ENCODE measurements at places on chromosomes 4 and X. TPM values are rescaled to one million over a fixed set of nuclear protein-coding genes. Genes with fewer than 3 reads are reported as not detected.

- DNase-seq: no peak
Observed at GRCh38 chr4:182432819-182433218, 189.6 kb downstream of the TENM3 start.

- no peak for DNase-seq
Observed at GRCh38 chr4:41122309-41122708, 92.0 kb downstream of the APBB2 start.

GRCh38 chr4:77127837-77128621, 29.0 kb upstream of the CCNG2 start:
- DNase-seq: no peak

GRCh38 chr4:64814616-64815015, 405.4 kb upstream of the TECRL start:
- no peak for DNase-seq

DNA sequence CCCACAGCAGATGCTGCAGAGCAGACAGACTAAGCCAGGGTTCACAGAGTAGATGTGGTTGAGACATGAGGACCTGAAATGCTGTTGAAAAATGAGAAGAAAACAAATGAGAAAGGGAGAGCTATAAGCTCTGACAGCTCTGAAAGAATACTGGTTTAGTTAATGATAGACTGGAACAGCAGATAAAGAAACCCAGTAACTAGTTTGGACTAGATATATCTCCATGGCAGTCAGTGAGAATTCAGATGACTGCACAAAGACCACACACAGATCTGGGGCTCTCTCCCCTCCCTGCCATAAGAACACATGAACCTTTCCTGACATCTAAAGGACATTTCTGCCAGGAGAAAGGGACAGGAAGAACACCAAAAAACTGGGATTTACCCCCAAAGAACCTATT, 8.2 kb downstream of the NAA11 start:
- DNase-seq: no peak

GRCh38 chr4:124055336-124055735, 657.2 kb downstream of the ANKRD50 start:
- DNase-seq: no peak

DNA sequence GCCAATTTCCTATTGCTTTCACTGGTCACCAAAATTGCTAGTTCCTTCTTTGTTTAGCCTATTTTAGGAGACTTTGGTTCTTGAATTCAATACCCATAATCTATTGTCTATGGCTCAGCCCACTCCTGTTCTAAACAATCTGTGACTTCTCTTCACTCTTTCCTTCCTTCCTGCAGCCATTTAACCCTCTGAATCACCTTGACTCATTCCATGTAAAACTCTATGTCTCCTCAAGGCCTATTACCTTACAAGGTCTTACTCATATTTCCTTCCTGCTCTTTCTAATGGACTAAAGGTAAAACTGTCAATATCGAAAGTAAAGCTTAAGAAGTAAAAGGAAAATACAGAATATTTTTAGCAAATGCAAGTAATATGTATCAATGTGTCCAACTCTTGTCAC, 301.6 kb downstream of the ARHGAP24 start:
- DNase-seq: no peak

- DNase-seq: no peak
Observed at GRCh38 chr4:63693321-63693720, 715.9 kb downstream of the TECRL start.

DNA sequence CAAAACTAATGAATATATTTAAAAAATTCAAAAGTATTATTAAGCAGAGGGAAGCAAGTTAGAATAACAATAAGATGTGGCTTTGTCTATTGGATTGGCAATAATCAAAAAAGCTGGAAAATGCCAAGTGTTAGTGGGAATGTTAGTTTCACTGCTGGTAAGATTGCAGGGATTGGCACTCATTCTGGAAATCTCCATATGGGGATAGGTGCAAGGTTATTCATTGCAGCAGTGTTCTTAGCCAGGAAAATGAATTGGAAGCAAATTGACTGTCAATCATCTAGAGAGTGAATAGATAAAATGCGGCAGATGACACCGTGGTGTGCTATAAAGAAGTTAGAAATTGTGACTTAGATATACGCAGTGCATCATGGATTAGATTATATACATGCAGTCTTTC, 1615.5 kb upstream of the PCDH7 start:
- no peak for DNase-seq

The FGF5 gene
- total RNA-seq: not detected

GRCh38 chr4:3294401-3295241, 1.8 kb downstream of the RGS12 start:
- DNase-seq: no peak

GRCh38 chrX:47158131-47158530, 13.1 kb downstream of the RBM10 start:
- no peak for DNase-seq

The JCHAIN gene
- 4.9 TPM for total RNA-seq

DNA sequence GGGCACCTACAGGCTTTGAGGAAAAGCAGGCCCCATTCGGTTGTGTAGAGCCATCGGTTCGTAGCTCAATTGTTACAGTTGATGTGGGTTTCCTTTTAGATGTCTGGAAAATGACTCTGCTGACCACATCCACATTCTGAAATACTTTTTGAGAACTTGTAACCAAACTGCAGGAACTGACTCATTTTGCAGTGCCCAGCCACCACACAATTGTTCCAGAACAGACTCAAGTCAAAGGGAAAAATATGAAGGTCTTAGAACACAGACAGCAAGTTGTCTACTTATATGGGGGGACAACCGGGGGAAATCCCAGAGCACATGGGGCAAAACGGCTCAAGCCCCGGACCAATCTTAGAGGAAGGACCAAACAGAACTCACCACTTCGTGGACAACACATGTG, 557.6 kb upstream of the DIPK2B start:
- no peak for DNase-seq

- no peak for DNase-seq
Observed at GRCh38 chrX:53028678-53029077, 19.9 kb upstream of the GPR173 start.

GRCh38 chr4:27412613-27413012, 552.0 kb downstream of the STIM2 start:
- DNase-seq: no peak

- no peak for DNase-seq
Observed at GRCh38 chr4:7717946-7718490, 221.6 kb downstream of the AFAP1 start.

GRCh38 chr4:100929758-100930157, 411.9 kb upstream of the EMCN start:
- no peak for DNase-seq

- no peak for DNase-seq
Observed at GRCh38 chr4:75655562-75655961, 17.6 kb downstream of the G3BP2 start.

The PLRG1 gene
- total RNA-seq: 97.8 TPM

The CHRNA9 gene
- total RNA-seq: not detected

GRCh38 chr4:138488533-138488932, 246.4 kb upstream of the SLC7A11 start:
- no peak for DNase-seq

GRCh38 chr4:95095348-95095974, 337.7 kb downstream of the BMPR1B start:
- no peak for DNase-seq

The SLC10A6 gene
- total RNA-seq: not detected

GRCh38 chr4:189436207-189436606, 504.5 kb upstream of the FRG1 start:
- DNase-seq: no peak

DNA sequence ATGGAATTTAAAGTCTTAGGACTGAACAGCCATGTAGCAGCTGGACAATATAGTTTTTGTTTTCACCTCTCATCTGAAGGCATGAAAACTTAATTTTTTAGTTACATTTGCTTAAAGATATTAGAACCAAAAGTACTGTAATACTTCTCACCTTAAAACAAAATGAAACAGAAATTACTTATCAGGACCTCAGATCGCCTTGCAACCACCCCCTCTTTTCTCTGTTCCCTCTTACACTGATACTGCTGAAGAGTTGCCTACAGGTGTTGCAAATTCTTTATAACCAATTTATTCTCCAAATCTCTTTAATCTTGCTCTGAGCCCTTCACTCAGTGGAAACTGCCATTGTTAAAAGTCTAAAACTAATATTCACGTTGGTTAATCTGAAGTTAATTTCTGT, 145.0 kb downstream of the SPCS3 start:
- no peak for DNase-seq

The PAGE1 gene
- not detected for total RNA-seq

DNA sequence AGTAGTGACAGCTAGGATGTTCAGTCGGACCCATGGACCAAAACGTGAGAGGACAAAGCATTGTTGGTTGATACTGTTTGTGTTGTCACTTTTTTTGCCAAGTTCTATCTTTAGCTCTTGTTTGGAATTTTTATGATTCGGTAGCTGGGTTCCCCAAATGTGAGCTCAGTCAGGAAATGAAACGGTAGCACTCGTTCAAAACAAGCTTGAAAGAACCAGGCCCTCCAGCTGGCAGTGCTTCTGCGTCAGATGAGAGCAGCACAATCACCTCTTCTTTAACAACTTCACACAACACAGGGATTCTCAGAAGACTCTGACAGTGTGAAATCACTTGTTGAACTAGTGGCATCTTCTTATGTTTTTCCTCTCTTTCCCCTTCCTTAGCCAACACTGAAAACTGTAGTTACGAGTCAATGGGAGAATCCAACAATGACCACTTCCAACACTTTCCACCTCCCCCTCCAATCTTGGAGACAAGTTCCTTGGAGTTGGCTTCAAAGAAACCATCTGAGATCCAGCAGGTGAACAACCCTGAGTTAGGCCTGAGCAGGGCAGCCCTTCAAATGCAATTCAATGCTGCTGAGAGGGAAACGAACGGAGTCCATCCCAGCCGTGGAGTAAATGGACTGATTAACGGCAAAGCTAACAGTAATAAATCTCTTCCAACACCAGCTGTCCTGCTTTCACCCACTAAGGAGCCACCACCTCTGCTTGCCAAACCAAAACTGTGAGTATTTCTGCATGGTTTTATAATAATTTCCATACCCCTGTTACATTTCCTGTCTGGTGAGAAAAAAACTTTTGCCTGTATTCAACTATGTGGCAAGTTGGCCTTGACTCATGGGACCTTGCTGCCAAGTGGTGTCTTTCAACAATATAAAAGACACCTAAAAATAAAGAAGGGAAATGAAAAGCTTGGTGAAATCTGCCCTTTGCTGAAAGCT, 214.6 kb downstream of the PALLD start:
- DNase-seq: peak; percentile 46

GRCh38 chr4:79472036-79472435, 64.0 kb upstream of the GK2 start:
- no peak for DNase-seq

- no peak for DNase-seq
Observed at GRCh38 chrX:97743014-97743413, 859.3 kb downstream of the RPA4 start.

GRCh38 chrX:55867181-55867651, 149.7 kb downstream of the RRAGB start:
- DNase-seq: no peak

DNA sequence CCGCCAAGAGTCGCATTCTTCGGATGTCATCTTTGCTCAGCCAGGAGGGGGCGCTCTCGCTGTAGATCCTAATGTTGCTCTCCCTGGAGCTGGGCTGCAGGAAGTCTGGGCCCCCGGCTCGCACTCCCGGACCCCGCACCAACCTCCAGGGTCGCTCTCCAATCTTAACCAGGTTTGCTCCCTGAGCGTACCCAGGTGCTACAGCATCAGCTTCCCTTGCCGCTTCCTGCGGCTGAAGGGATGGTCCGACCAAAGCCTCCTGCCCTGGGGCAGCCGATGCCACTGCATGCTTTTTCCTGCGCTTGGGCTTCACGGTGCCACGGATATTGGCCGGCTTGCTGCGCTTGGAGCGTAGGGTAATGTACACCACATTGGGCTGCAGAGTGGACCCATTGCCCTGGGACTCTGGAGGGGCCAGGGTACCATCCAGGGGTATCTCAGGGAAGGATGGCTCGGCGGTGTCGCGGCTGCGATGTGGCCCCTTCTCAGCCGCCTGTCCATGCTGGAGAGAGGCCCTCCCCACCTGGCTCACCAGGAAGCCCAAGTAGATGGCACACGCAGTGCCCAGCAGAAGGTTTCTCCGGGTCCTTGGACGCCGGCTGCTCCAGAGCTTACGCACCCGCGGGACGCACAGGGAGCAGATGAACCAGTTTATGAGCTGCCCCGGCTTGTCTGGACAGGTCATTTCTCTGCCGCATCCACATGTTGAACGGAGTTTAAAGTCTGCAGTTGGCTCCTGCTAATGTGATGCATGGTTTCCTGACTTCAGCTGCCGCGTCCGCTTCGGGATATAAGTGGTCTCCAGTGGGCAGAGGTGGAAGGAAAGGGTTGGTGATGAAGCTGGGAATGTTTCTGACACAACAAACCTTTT, 1.9 kb downstream of the GASK1B start:
- DNase-seq: peak; percentile 72

DNA sequence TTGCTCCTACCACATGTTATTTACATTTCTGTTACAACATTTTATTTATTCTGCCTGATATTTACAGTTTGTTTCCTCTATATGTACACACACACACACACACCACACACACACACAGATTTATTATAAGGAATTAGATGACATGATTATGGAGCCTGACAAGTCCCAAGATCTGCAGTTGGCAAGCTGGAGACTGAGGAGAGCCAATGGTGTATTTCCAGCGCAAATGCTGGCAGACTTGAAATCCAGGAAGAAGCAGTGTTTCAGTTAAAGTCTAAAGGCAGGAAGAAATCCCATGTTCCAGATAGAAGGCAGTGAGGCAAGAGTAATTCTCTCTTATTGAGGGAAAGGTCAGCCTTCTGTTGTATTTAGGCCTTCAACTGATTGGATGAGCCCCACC, 1.8 kb upstream of the KLHL4 start:
- DNase-seq: peak; percentile 13

The BCORL1 gene
- total RNA-seq: 7.1 TPM

The CXCL8 gene
- 0.67 TPM for total RNA-seq

DNA sequence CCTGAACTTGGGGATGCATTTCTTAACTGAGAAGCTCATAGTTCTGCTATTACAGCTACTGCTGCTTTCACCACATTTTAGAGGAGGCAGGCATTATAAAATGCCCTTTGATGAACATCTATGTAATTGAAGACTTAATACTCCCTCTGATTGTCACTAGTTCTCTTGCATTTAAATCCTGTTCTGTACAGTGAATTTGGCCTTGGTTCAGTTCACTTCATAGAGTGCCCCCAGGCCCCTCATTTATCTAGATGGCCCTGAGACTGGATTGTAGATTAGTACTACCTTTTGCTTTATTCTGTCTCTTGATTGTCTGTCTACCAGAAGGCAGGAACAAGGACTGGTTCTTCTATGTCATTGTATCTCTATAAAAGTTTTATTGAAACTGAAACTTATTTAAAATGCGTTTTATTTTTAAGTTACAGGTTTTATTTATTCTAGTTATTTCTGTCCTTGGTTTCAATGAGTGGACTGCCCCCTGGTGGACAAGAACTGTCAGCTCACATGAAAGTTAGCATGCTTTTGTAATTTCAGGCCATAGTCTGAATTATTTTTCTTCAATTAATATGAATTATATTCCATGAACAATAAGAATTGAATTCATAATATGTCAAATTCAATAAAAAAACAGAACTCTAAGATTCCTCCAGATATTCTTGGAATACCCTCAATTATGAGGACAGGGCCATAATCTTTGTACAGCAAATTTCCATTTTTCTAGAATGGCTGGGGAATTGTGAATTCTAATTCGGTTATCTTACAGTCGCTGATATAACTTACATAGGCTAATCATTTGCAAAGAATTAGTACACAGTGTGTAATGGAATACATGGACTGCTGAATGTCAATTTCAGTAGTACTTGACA, 47.2 kb upstream of the TMEM33 start:
- no peak for DNase-seq

All from uterus (tissue), 4 donors.